ENCODE measurements at places on chromosomes 4 and X. TPM values are rescaled to one million over a fixed set of nuclear protein-coding genes. Genes with fewer than 3 reads are reported as not detected.

GRCh38 chr4:109990261-109991257 is 77.9 kb downstream of the EGF start:
- DNase-seq, result no peak

DNA sequence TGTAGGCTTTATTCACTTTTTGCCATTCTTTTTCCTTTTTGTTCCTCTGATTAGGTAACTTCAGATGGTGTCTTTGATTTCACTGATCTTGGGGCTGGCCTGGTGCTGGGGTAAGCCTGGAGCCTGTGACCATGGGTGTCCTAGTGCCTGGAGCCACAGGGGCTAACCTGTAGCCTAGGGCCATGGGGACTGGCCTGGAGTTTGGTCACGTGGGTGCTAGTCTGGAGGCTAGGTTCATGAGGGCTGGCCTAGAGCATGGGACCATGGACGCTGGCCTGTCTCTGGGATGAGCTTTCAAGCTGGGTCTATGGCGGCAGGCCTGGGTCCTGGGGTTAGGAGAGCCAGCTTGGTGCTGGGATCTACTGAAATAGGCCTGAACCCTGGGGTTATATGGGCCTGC is 32.2 kb upstream of the ALG13 start:
- DNase-seq, result no peak

- DNase-seq, result no peak
Observed at GRCh38 chrX:54087661-54088060, 43.4 kb upstream of the PHF8 start.

DNA sequence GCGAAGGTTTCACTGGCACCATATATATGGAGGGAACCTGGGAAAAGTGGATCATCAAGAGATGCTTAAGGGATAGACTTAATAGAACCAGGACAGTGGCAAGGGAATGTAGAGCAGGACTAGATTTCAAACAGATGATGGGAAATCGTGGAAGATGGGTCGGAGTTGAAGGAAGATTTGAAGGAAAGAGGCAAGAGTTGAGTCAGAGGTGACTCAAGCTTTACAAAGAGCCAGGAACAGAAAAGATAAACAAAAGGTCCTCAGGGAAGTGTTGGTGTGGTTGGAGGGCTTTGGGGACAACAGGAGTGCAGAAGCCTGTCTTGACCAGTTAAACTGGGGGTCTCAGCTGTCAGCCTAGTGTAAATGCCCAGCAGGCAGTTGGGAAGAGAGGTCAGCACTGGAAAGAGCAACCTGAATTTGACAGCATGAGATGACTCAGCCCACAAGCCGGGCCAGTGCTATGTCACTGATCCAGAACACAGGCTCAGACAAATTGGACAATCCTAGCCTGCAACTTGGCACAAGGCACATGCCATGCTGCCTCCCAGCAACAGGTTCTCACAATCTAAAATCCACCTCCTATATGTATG is 230.5 kb downstream of the IDS start:
- no peak for DNase-seq

DNA sequence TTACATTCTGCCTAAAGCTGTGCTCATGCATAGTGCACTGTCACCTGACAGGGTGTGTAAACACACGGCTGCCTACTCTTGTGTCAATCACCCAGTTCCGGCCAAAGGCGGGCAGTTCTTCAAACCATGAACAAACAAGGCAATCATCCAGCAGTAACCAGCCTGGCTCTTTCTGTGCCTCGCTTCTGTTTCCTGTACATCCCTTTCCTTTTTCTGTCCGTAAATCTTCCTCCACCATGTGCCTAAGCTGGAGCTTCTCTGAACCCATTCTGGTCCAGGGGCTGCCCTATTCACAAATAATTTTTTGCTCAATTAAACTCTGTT is 60.8 kb upstream of the CBR4 start:
- no peak for DNase-seq

DNA sequence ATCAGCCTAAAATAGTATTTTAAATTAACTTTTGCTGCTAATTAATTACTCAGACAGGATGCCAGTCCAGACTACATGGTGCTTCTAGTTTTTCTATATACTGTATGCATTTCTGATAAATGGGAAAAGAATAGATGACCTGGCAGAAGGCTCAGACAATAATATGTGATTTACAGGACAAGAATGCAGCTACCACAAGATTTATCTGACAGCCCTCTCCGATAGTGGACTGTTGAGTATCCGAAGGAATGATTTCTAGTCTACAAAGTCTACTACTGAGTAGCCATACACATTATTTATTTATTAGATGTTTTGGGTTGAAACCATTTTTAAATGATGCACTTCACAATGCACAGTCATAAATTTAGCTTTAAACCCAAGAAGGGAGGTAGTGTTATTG is 212.8 kb downstream of the MAB21L2 start:
- no peak for DNase-seq

DNA sequence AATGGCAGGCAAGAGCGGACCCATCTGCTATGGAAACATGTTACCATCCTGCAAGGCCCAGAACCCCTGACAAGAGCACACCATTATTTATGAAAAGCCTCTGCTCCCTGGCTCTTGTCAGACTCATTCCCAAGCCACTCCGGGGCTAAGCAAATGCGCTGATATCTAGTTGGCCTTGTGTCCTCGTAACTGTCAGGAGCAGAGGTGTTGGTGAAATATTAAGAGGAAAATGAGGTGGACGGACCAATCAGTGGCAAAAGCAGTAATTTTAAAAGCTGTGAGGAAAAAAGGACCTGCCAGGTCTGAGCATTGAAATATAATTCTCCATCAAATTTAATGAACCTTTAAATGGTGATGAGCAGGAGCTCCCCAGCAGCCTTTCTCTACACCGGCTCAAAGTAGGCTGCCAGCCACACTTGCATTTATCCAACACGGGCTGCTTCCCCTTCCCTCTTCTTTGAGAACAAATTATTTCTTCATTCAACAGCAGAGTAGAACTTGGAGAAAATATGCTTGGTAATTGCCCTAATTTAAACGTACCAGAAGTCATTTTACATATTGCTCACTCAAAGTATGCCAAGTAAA is 214.3 kb downstream of the RASL11B start:
- no peak for DNase-seq

DNA sequence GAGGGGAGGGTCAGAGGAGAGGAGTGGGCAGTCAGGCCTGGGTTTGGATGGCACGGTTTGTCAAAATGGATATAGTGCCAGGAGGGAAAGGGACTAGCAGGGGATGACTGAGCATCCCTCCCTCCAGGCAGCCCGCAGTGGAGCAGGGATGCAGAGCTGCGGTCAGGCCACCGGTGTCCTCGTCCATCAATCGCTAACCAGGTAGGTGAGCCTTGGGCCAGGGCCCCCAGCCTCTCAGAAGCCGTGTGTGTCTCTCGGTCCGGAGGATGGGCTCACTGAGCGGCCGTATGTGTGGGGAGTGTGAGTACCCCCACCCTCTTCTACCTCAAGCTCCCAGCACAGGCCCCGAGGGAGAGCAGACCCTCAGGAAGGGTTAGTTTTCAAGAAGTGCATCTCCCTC is 538 bp upstream of the CYTL1 start:
- no peak for DNase-seq

GRCh38 chr4:27128443-27128842 is 267.8 kb downstream of the STIM2 start:
- no peak for DNase-seq

- no peak for DNase-seq
Observed at GRCh38 chr4:142383354-142383753, 462.7 kb downstream of the INPP4B start.

DNA sequence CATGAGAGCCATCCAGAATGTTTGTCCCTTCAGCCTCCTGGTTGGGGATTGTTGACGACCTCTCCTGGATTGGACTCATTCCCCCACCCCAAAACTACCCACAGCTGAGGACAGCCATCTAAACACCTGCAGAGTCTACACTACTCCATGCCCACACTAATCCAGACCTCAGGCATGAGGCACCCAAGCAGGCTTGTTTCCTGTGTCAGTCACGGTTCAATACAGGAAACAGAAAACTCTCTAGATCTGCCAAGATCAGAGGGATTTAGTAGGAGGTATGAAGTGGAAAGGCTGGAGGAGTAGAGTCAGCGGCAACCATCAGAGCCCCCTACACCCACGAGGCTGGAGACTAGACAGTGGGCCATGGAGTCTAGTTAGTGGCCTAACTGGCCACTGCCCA is 37.7 kb downstream of the HAND2 start:
- DNase-seq, result no peak

DNA sequence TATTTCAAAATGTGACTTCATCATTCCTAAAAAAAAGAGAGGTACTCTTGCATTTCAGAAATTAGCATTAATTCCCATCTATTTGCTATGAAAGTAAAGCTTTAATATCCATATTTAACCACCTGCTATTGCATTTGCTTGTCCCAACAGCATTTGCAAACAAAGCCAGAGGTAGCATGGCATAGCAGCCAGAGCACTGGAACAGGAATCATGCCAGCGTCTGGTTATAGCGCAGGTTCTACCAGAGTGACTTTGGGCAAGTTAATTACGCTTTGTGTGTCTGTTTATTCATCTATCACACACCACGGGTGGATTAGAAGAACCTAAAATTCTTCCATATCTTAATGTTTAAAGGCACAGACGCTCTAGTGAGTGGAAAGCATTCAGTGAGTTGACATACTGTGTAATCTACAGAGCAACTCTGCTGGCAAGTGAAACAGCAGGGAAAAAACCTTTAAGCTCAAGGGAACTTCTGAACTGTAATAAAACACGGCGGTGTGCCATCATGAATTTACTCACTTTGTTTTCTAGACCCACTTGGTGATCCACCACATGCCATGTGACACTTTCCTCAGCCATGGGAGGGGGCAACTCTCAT is 76.6 kb upstream of the QRFPR start:
- DNase-seq, result no peak

GRCh38 chrX:31500921-31501320 is 429.1 kb upstream of the FTHL17 start:
- DNase-seq, result no peak

DNA sequence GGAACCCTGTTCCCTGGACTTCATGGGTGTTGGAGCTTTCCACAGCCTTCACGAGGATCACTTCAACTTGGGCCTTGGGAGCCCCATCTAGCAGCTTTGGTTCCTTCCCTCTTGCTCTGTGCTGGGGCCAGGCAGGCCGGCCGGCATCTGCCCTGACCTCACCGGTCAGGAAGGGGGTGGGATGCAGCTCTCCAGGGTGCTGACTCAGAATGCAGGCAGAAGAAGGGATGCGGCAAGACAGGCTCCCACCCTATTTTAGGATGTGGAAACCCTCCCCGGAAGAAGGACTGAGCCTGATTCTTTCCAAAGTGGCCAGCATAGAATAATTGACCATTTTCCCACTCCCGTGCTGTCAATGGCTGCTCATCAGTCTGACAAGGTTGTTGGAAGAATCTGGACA is 47.1 kb downstream of the FHDC1 start:
- no peak for DNase-seq

DNA sequence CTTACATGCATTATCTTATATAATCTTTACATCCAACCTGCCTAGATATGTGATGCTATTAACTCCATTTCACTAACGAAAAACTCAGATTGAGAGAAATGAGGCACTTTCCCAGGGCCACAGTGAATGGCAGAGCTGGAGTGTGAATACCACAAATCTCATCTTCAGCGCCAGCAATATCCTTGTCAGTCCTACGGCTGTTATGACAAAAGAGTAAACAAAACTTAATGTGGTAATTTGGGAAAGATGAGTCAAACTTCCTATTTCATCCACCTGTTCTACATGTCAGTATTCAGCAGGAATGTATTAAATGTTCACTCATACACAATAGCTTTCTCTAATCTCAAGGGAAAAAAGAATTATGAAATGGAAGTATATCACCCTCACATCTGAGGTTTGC is 56.9 kb downstream of the FAT1 start:
- DNase-seq, result no peak

- DNase-seq, result no peak
Observed at GRCh38 chr4:75715105-75715799, 9.1 kb upstream of the USO1 start.

- no peak for DNase-seq
Observed at GRCh38 chrX:17553469-17553868, 178.5 kb downstream of the NHS start.

GRCh38 chrX:150167482-150168324 is 195.4 kb upstream of the MAMLD1 start:
- no peak for DNase-seq

- DNase-seq, result no peak
Observed at GRCh38 chr4:137775701-137776100, 243.4 kb upstream of the PCDH18 start.

GRCh38 chrX:50705042-50705441 is 109.0 kb downstream of the SHROOM4 start:
- DNase-seq, result no peak

TIGD4 gene
- not detected for total RNA-seq

RBM3 gene
- total RNA-seq, result 351 TPM

PPP4R3C gene
- not detected for total RNA-seq

TMEM35A gene
- not detected for total RNA-seq

CDKL5 gene
- 2.4 TPM for total RNA-seq

CDS1 gene
- 1.3 TPM for total RNA-seq

PNCK gene
- total RNA-seq, result 1.0 TPM

EVC2 gene
- 1.1 TPM for total RNA-seq

AFP gene
- total RNA-seq, result not detected

SLAIN2 gene
- 47.0 TPM for total RNA-seq

ADGRL3 gene
- total RNA-seq, result not detected
